Endothelial cell of umbilical vein (primary cell): ENCODE measurements at places on chromosomes 3 and 15. TPM values are rescaled to one million over a fixed set of nuclear protein-coding genes. Genes with fewer than 3 reads are reported as not detected.

VPS33B gene
- 14.2 and 14.7 TPM in 2 replicates for total RNA-seq

PAQR5 gene
- total RNA-seq = 0.09 TPM in 1 of 2 replicates, not detected in the other

ZNF502 gene
- 4.1 and 4.2 TPM in 2 replicates for total RNA-seq

SCAANT1 gene
- not detected in 2 replicates for total RNA-seq

UBA3 gene
- total RNA-seq = 81.6 and 84.6 TPM in 2 replicates

KLHL40 gene
- total RNA-seq = not detected in 2 replicates

FOXL2NB gene
- total RNA-seq = not detected in 2 replicates

TRIM42 gene
- not detected in 2 replicates for total RNA-seq

GOLGA8M gene
- 1.0 and 1.6 TPM in 2 replicates for total RNA-seq

XIRP1 gene
- total RNA-seq = not detected in 2 replicates

ZNF80 gene
- not detected in 2 replicates for total RNA-seq

SOX14 gene
- not detected in 2 replicates for total RNA-seq

TTLL13 gene
- not detected in 2 replicates for total RNA-seq

SLC12A1 gene
- total RNA-seq = not detected in 2 replicates

HRH1 gene
- 16.2 and 22.0 TPM in 2 replicates for total RNA-seq

NOX5 gene
- total RNA-seq = 0.07 TPM in 1 of 2 replicates, not detected in the other

DNASE1L3 gene
- total RNA-seq = 0.95 and 0.99 TPM in 2 replicates

SCG5 gene
- total RNA-seq = 2.1 and 3.3 TPM in 2 replicates

FBXO40 gene
- not detected in 2 replicates for total RNA-seq

TOMM70 gene
- 28.3 and 32.3 TPM in 2 replicates for total RNA-seq

IMPG2 gene
- total RNA-seq = 0.71 and 0.76 TPM in 2 replicates

SMCO1 gene
- not detected in 2 replicates for total RNA-seq

CILP gene
- not detected in 2 replicates for total RNA-seq
